ENCODE measurements at places on chromosomes 2 and 18.

- no peak overlapping the region for H3K4me3 ChIP-seq
- no peaks in the 10 kb centered on the region for H3K27me3 ChIP-seq
- peaks cover 35% of the 10 kb centered on the region for H3K36me3 ChIP-seq
- no peak overlapping the region for H3K27ac ChIP-seq
- no peaks in the 10 kb centered on the region for H3K4me1 ChIP-seq
Observed at GRCh38 chr2:24239553-24239952, 64.7 kb downstream of the FAM228A start.

DNA sequence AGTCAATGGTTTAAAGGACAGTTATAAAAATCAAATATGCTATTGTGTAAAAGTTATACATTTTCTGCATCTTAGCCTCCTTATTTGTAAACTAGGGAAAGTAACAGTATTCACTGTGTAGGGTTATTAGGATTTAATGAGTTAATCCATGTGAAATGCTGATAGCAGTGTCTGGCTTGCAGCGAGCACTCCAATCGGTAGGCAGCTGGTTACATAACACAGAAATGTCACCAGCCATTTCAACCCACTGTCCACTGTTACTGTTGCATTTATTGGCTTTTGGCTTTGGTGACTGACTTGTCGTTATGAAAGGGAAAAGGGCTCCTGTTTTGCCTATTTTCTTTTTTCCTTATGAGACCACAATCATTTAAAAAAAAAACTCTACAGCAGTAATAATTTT, 38.9 kb downstream of the ID2 start:
- H3K4me1 ChIP-seq: no peaks in the 10 kb centered on the region
- peaks cover 5% of the 10 kb centered on the region for H3K27me3 ChIP-seq
- DNase-seq: no peak
- H3K4me3 ChIP-seq: no peak overlapping the region
- no peak overlapping the region for H3K27ac ChIP-seq

GRCh38 chr2:225207043-225207442, 164.8 kb upstream of the DOCK10 start:
- no peak for DNase-seq
- peaks cover 20% of the 10 kb centered on the region for H3K27me3 ChIP-seq
- H3K4me3 ChIP-seq: no peak overlapping the region
- no peaks in the 10 kb centered on the region for H3K4me1 ChIP-seq
- H3K36me3 ChIP-seq: no peaks in the 10 kb centered on the region
- no peak overlapping the region for H3K27ac ChIP-seq

- no peak for DNase-seq
- no peak overlapping the region for H3K27ac ChIP-seq
- no peaks in the 10 kb centered on the region for H3K27me3 ChIP-seq
- H3K36me3 ChIP-seq: no peaks in the 10 kb centered on the region
Observed at GRCh38 chr2:193348055-193348454, 1153.3 kb upstream of the TMEFF2 start.

DNA sequence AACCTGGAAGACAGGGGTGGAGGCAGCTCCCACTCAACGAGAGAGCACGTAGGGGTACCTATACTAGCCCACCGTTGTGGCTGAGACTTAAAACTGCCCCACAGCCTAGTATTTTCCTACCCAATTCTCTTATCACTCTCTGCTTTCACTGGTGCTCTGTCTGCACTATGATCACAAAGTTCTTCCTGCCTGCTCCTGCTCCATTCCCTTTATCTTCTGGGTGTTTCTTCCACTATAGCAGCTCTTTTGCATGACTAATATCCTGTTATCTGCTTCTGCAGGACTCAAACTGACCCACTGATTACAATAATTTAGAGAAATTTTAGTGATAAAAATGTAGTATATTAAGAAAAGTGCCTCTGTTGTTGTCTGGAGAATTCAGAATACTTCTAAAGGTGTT, 184.8 kb downstream of the LRP1B start:
- H3K27me3 ChIP-seq: no peaks in the 10 kb centered on the region
- H3K27ac ChIP-seq: no peak overlapping the region
- no peak overlapping the region for H3K4me3 ChIP-seq
- H3K4me1 ChIP-seq: no peaks in the 10 kb centered on the region
- no peaks in the 10 kb centered on the region for H3K36me3 ChIP-seq
- no peak for DNase-seq

- no peak overlapping the region for H3K4me3 ChIP-seq
- H3K36me3 ChIP-seq: no peaks in the 10 kb centered on the region
- no peak for DNase-seq
- H3K27me3 ChIP-seq: no peaks in the 10 kb centered on the region
Observed at GRCh38 chr2:102771114-102771513, 9.3 kb downstream of the TMEM182 start.

DNA sequence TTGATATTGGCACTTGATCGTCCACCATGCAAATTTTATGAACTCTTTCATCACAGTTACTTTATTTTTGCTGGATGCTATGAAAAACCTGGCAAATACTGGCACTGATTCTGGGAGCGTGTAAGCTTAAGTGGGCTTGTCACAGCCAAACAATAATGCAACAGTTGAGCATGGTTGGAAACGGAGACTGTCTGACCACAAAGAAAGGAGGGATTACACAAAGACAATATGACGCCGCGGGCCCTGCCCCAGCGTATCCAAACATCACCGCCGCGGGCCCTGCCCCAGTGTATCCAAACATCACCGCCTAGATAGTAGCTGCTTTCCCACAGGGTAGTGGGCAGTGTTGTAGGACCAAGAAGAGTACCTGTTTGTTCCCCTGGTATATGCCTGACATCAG, 135.9 kb downstream of the PRPF40A start:
- H3K4me3 ChIP-seq: no peak overlapping the region
- peaks cover 33% of the 10 kb centered on the region for H3K27me3 ChIP-seq
- H3K4me1 ChIP-seq: no peaks in the 10 kb centered on the region

DNA sequence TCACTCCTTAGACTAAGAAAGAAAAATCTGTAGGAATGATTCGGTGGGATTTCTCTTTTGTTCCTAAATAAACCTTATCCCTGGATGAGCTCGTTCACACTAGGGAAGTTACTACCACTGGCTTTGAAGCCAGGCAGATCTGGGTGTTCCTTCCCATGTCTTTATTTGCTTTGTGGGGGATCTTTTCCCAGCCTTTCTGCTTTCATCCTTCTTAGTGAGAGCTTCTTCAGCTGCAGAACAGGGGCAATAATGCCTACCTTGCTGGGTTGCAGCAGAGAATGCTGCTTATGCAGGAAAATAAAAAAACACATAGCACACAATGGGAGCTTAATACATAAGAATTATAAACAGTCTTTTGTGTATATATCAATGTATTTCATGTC, 292.1 kb downstream of the SOX11 start:
- no peaks in the 10 kb centered on the region for H3K4me1 ChIP-seq
- H3K4me3 ChIP-seq: no peak overlapping the region
- H3K27ac ChIP-seq: no peak overlapping the region
- no peaks in the 10 kb centered on the region for H3K27me3 ChIP-seq

DNA sequence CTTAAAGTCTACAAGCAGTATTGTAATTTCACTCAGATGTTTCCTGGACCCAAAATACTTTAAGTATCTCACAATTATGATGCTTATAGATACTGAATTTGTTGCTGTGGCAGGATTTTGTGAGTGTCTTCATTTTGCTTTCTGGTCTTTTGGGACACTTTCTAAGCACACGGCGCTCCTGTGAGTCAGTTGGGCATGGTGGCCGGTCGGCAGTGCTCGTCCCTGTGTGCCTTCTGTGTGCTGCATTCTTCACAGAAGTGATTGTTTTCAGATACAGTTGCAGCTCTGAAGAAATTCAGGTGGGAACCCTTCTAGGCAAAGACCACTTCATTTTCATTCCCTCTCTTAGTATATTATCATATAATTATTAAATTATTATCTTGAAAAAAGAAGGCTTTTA, 273.3 kb downstream of the ZNF407 start:
- no peak overlapping the region for H3K4me3 ChIP-seq
- H3K36me3 ChIP-seq: no peaks in the 10 kb centered on the region
- no peak overlapping the region for H3K27ac ChIP-seq
- no peaks in the 10 kb centered on the region for H3K27me3 ChIP-seq
- DNase-seq: no peak
